Activated T-helper 1 cell treated with anti-CD3 and anti-CD28 coated beads, Interleukin-2, amount 50 U/mL, for 16 hours (primary cell): ENCODE measurements at places on chromosomes 13 and 19.

- DNase-seq, result no peak
These were observed 27.5 kb upstream of the ANKRD10 start for GRCh38 chr13:110942248-110942981.

DNA sequence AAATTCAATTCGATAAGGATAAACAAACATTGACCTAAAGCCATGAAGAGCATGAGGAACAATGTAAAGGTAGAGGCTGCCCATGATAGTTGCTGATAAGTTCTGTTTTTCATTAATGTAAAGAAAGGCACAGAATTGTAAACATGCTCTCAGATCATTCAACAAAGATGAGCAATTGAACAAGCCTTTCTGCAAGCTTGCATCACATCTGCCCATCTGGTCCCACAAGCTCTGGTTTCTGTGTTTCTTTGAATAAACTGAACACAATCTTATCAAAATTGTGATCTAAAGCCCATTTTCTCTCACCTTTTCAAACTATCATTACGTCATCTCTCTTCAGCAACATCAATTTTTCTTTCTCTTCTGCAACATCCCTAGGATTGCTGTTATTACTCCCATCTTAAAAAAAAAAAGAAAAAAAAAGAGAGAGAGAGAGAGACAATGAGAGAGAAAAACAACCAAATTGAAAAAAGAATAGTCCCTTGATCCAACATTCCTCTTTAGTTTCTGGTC, 487.2 kb upstream of the GPC6 start:
- no peak for DNase-seq

- DNase-seq, result no peak
These were observed 419.3 kb upstream of the KLHL1 start for GRCh38 chr13:70527599-70527998.

DNA sequence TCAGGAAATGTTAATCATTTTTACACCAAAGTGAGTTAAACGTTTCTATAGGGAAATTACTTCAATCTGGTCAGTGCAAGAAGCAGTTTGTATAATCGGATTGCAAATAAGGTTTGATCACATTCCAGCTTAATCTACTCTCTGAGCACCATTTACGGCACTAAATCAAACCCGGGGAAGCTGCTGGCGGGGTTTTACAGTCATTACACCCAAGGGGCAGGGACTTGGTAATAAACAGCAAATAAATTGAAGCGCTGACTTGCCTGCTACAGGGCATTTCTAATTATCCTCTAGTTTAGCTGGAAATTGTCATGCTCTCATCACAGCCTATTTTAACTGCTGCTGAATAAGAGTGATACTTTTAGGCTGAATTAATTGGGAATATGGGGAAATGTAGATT, 152.1 kb upstream of the SOX21 start:
- DNase-seq, result no peak

- DNase-seq, result no peak
These were observed 443.5 kb downstream of the HS6ST3 start for GRCh38 chr13:96533408-96533807.

GRCh38 chr13:77583581-77583980, 48.1 kb downstream of the SCEL start:
- no peak for DNase-seq

DNA sequence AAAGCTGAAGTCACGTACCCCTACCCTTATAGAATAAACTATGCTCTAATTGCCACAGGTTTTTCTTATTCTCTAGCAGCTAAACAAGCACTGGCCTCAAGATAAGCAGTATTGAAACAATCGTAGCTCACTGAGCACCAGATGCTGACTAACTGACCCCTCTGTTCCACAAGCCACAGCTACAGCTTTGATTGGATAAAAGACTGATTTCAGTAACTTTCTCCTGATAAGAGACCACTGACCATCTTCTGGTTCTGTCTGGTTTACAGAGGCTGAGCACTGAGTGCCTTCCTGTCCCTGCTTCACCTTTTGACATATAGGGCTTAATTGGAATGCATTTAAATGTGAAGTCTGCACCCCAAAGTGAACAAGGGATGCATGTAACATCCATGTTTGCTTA, 8.4 kb upstream of the RAP2A start:
- DNase-seq, result no peak

GRCh38 chr19:55256562-55257460, 2.0 kb downstream of the PPP6R1 start:
- no peak for DNase-seq

- no peak for DNase-seq
These were observed 105.1 kb downstream of the COG6 start for GRCh38 chr13:39760521-39760920.

GRCh38 chr13:65540175-65540574, 1690.0 kb downstream of the PCDH9 start:
- no peak for DNase-seq

DNA sequence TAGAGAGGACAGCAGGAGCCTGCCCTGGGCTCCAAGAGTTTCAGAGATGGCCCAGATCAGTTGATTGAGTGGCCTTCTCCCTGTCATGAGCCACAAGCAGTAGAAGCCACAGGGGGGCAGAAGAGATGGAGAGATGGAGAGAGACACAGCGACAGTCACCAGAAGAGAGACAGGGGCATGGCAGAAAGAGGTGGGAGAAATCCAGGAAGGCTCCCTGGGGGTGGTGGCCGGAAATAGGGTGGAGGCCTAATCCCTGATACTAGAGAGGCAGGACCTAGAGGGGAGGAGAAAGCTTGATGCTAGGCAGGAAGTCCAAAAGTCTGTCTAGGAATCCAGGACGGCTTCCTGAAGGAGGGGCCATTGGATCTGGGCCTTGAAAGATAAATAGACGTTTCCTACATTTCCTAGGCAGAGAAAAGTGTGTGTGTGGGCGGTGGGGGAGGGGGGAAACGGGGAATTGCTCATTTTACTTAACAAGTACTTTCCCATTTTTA, 9.6 kb upstream of the TPM4 start:
- DNase-seq, result no peak

- DNase-seq, result peak; percentile 53
These were observed 13.0 kb downstream of the PGLYRP1 start for GRCh38 chr19:46009530-46010510.

- no peak for DNase-seq
These were observed 406.3 kb downstream of the COG6 start for GRCh38 chr13:40061466-40062450.

DNA sequence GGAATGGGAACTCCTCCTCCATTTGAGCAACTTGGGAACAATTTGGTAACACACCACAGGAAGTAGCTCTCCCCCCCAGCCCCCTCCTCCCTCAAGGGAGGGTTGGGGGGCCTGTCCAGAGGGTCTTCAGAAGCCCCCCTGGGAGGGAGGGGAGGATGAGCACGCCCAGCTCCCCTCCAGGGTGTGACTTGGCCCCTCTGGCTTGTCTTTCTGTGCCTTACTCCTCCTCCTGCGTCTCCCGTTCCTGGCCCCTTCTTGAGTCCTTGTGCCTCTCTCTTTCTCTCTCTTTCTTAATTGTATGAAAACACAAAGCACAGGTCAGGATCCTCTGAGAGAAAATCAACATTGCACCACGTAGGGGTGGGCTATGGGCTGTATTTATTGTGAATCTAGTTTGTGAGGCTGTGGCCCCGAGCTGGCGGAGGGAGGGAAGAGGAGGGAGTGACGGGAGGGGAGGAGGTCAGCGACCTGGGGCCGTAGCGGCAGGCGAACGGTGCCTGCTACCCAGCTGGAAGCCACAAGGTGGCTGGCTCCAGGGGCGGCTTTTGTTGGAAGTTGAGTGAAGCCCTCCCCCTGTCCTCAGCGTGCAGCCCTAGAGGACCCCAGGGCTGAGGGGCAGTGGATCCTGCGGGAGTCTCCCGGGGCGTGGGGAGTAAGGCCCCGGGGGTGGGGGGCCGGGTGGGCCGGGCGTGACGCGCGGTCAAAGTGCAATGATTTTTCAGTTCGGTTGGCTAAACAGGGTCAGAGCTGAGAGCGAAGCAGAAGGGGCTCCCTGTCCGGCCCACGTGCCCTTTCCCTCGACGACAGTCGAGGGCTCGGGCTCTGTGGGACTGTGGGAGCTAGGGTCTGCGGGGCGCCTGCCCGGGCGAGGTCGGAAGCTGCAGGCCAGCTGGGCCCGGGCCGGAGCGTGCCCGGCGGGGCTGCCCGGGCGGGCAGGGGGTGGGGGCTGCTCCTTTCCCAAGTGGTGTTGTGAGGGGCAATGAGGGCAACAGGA, 6.4 kb downstream of the LYL1 start:
- DNase-seq, result no peak

- no peak for DNase-seq
These were observed 244.7 kb downstream of the DCLK1 start for GRCh38 chr13:35886332-35887114.

- no peak for DNase-seq
These were observed 655.5 kb downstream of the PCDH9 start for GRCh38 chr13:66574606-66575005.

GRCh38 chr13:31214435-31214834, 14.7 kb downstream of the B3GLCT start:
- DNase-seq, result no peak

DNA sequence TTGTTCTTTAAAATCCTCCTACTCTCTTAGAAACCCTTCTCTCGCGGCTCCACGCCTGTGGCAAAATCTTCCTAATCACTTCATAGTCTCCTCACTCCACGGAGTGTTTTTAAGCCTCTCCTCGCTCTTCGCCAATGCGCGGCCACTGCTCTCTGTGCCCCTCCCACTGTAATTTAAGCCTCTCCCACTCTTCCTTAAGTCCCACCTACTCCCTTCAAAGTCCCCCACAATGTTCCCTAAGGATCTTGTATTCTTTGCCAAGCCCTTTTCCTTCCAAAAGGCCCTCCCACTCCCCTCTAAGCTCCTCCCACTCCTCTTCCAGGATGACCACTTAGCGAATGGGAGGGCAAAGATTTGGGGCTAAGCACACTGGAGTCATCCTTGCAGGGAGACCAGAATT, 1.3 kb downstream of the FIZ1 start:
- no peak for DNase-seq

DNA sequence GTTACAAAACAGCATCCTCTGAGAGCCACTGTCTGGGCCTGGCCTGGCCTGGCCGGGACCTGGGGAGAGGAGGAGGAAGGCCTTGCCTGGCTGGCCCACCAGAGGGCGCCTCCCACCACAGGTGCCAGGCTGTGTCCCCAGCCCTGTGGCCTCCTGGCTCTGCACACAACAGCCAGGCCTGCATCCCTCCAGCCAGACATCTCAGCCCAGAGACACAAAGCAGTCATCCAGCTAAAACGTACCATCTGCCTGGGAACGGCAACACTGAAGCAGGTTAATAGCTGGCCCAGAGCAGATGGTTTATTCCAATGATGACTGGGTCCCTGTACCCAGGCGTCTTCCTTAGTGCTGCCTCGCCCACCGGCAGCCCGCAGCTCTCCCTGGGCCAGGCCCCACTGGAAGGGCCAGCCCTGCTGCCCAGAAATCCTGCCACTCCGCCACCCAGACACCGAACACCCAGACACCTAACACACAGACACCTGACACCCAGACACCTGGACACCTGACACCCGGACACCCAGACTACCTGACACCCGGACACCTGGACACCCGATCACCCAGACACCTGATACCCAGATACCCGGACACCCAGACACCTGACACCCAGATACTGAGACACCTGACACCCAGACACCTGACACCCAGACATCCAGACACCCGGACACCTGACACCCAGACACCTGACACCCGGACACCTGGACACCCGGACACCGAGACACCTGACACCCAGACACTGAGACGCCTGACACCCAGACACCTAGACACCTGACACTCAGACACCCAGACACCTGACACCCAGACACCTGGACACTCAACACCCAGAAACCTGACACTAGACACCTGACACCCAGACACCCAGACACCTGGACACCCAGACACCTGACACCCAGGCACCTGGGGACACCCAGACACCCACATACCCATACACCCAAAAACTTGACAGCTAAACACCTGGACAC, 20.1 kb downstream of the C19orf12 start:
- DNase-seq, result peak; percentile 69

DNA sequence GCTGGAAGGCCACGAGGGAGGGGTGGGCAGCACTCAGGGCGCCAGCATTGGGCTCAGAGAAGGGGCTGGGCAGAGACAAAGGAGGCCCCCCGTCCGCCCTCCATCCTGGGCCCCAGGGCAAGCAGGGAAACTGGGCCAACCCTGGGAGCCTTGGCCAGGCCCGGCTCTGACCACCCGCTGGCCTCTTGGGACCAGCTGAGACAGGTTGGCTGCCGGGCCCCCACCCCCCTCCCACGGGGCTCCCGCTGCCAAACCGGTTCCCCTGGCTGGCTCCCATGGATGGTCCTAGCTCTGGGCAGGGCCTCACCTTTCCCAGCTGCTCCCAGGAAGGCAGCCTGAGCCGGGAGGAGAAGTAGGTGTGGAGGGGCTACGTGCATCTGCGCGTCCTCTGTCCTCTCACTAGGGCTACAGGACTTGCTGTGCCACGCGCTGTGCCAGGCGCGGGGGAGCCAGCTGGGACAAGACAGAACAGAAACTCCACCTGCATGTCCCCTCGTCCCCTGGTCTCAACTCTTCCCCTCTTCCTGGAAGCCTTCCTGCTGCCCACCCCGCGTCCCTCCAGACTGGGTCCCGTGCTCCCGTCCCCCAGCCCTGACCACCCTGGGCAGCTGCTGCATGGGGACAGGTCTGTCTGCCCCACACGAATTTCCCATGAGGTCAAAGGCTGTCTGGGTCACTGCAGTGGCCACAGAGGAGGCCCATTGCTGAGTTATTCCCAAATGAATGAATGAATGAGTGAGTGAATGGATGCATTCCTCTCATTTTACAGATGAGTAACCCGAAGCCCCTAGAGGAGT, 29.1 kb upstream of the NCCRP1 start:
- no peak for DNase-seq

DNA sequence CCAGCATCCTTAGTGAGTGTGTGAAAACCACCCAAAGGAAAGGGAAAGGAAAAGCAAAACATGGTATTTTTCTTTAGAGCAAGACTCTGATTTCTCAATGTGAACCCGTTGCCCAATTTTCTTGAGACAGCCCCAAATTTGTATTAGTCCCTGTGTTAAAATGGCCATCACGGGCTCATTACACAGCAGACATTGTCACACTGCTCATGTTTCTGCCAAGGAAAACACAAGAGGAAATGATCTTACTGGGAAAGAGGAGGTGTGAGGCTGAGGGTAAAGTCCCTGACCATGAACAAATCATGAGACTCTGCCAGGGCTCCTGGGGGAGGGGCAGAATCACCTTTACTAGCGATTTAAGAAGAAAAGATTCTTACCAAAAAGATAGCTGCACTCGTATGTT, 54.4 kb downstream of the FAM124A start:
- no peak for DNase-seq

- DNase-seq, result no peak
These were observed 111.0 kb upstream of the KL start for GRCh38 chr13:32905063-32905863.

DNA sequence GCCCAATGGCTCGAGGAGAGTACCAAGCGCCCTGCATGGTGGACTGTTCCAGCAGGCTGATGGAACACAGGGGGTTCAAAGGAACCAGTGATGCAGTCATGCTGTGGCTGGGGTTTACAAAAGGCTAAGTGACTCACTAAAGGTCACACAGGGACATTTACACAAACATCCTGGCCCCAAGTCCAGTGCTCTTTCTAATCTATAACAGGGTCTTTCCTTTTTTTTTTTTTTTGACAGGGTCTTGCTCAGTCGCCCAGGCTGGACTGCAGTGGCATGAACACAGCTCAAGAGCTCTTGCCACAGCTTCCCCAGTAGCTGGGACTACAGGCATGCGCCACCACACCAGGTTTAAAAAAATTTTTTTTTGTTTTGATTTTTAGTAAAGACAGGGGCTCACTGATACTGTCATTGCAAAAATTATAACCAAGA, 2.8 kb upstream of the SLC25A15 start:
- no peak for DNase-seq

GRCh38 chr19:40933025-40933424, 51.0 kb upstream of the CYP2A7 start:
- DNase-seq, result no peak
